Activated effector memory CD4-positive, alpha-beta T cell treated with anti-CD3 and anti-CD28 coated beads, Interleukin-2, amount 50 U/mL, for 16 hours (primary cell): ENCODE measurements at places on chromosomes 12 and 14.

DNA sequence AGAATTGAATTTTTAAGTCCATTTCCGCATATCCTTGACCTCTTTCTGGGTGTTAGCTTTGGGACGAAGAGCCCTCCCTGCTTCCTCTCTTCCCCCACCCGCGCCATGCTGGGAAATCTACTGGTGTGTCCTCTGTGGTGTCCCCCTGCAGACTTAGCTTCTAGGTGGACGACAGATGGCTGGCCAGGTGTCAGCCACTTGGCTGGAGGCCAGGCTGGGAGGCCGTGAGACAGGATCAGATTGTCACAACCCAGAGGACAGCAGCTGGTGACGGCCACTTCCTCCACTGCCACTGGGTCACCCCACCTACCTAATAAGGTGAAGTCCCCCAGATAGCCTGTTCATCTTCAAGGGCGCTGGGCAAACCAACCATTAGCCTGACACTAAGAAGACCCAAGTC lies 13.3 kb upstream of the DTX1 start:
- no peak for DNase-seq

DNA sequence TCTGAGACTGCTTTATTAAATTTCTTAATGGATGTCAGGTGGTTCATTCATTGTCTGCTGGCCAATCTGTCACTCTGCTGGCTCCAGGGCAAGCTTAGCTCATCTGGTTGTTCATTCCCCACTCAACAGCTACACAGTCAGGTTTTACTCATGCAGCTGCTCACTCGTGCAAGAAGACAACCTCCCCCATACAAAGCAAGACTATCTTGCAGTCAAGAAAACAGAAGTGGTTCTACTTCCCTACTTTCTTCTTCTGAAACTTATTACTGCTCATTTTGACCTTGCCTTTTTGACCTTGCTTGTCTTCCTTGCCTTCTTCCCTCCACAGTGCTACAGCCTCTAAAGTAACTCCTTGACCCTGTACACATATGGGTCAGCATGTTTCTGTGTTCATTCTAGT lies 277.9 kb downstream of the SSPN start:
- DNase-seq, result no peak

DNA sequence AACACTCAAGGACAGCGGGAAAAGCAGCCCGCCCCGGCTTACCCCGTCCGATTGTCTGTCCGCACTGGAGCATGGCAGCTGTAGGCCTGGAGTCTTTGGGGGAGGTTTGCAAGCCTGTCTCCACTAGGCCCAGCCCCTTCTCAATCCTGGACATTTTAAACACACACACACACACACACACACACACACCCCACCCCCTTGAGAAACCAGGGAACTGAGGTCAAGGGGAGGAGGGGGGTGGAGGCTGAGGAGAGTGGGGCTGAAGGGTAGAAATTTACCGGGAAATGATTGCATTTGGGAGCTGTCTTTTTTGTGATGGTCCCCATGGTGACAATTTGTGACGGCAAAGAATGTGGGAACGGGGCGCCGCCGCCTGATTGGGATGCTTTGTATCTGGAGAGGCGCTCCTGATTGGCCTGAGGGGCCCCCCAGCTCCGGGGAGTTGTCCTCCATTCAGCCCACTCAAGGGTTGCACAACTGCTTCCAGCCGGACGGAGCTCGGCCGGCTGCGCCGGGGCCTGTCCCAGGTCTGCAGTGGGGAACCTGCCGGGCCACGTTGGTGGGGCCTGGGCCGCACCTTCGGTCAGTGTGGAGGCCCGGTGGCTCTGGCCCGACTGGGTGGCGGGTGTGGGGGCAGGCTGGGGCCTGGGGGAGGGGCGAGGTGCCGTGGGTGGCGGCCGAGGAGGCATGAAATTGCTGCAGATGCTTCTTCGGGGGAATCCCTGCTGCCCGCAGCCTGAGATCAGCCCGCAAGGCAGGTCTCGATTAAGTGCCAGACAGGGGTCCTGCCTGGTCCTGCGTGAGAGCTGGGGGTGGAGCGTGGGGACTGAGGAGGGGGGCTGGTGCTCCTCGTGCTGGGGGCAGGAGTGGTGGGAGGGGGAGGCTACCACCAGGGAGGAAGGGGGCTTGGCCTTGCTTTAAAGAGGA lies at the start of gene FAM181A:
Gene FAM181A (plus strand): TSS at position 472 of the 927 bp plus-strand sequence. CDS start 942 bp downstream, outside the sequence.
- DNase-seq, result no peak

- DNase-seq, result no peak
These were observed 58.0 kb upstream of the CCDC175 start for GRCh38 chr14:59634617-59635016.

DNA sequence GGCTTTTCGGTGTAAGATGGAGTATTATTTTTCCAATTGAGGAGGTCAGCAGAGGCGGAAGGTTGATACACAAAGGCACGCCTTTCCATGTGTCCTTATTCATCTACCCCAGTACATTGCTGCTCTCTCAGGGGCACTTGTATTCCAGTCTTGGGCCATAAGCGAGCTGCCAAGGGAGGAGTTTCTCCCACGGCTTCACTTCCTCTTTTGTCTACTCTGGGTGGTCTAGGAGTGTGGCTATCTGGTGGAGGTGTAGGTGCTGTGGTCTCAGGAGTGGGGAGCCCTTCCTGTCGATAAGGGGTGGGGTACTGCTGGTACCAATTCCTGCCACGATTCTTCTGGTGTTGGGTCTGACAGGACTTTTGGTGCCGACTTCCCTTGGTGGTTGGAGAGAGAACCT lies 73.4 kb downstream of the GAS2L3 start:
- DNase-seq, result no peak

DNA sequence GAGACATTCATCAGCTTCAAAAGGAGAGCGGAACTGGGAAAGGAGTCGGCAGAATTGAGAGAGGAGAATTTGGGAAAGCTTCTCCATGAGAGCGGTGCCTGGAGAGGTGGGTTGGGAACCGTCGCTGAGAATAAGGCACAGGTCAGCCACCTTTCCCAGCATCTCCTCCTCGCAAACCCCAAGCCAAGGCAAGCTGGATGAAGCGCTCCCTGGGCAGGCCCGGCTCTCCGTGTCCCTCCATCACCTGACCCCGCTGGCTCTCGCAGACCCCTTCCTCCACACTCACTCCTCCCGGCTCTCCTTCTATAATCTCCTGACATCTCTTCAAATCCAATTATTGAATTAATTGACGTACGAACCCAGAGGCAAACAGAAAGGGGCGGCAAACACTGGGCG lies 18.9 kb upstream of the ATP5MC2 start:
- no peak for DNase-seq

- DNase-seq, result no peak
These were observed 121.7 kb upstream of the CAND1 start for GRCh38 chr12:67147447-67147846.

- no peak for DNase-seq
These were observed 614.8 kb downstream of the DIO2 start for GRCh38 chr14:79596551-79596950.

DNA sequence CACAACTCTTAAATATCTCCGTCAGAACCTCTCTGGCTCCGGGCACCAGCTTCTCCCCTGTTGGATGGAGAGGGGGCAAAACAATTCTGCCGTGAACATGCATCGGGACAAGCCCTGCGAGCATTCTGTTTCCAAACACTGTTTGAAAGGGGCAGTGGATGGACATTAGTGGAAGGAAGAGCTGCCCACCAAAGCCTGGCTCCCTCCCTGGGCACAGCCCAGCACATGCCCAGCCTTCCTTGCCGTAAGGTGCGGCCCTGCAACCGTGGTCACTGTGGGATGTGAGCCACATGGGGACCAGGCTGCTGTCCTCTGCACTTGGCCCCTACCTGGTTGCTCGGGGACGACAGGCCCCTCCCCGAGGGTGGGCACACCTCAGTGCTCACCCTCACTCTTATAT lies 54.0 kb downstream of the TRAFD1 start:
- DNase-seq, result no peak

DNA sequence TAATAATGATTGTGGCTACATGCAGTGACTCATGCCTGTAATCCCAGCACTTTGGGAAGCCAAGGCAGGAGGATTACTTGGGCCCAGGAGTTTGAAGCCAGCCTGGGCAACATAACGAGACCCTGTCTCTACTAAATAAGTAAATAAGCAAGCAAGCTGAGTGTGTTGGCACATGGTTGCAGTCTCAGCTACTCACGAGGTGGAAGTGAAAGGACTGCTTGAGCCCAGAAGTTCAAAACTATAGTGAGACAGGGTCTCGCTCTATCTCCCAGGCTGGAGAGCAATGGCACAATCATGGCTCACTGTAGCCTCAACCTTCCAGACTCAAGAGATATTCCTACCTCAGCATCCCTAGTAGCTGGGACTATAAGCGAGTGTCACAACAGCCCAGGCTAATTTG lies 64.7 kb downstream of the RPS6KA5 start:
- DNase-seq, result no peak

GRCh38 chr12:53728206-53728605 lies 954 bp upstream of the CALCOCO1 start:
- DNase-seq, result no peak

DNA sequence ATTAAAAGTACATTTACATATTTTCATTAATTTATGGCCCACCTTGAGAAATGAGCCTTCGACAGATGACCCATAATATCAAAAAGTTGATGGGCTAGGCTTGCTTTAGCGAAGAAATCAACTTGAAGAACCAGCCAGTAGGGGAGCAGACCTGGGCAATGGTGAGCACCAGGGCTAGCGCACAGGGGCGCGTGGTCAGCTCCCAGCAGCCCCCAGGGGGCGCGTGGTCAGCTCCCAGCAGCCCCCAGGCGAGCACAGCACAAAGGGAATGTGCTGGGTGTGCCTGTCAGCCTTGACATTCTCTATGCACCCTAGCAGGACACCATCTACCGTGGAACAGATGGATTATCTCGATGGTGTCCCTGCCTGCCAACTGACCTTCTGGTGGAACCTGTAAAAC lies 15.3 kb upstream of the SOX5 start:
- no peak for DNase-seq

DNA sequence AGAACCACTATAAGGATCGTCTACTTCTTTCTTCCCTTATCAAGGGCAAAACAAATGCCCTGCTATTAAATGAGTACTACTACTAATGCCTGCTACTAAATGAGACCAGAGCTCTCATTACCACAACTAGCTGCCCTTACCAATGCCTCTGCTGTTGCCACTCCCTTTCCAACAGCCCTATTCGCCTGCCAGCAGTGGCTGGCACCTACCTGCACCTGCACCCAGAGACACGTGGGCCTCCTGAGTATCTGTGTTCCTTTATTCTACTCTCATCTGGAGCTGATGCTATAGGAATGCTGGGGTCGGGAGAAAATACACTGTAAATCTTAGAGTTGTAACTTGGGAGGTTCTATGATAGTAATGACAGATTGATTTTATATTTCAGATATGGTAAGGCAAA lies 174.7 kb downstream of the SLC2A13 start:
- DNase-seq, result no peak

- no peak for DNase-seq
These were observed 10.2 kb downstream of the SCN8A start for GRCh38 chr12:51601241-51601640.

- DNase-seq, result no peak
These were observed 235.5 kb upstream of the NOS1 start for GRCh38 chr12:117596968-117597367.

DNA sequence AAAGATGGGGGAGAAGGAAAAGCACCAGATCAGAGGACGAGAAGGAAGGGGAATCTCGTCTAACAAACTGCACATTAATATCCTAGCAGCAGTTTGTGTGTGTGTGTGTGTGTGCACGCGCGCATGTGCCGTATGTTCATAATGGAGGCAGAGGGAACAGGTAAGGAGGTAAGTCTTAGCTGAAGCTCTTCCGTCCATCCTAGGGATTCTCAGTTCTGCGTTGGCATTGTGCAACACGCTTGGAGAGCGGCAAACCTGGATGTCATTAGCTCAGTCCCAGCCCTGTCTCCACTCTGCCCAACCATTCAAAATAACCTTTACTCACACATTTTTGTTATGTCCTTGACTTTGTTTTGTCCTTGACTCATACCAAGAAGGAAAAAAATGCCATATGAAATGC lies 1.6 kb upstream of the C1R start:
- peak; percentile 34 for DNase-seq

GRCh38 chr12:111247083-111247783 lies 121.7 kb downstream of the PHETA1 start:
- no peak for DNase-seq

- no peak for DNase-seq
These were observed 1.9 kb downstream of the ARHGDIB start for GRCh38 chr12:14959463-14959862.

GRCh38 chr14:82776958-82777357 lies 1243.3 kb upstream of the SEL1L start:
- DNase-seq, result no peak

DNA sequence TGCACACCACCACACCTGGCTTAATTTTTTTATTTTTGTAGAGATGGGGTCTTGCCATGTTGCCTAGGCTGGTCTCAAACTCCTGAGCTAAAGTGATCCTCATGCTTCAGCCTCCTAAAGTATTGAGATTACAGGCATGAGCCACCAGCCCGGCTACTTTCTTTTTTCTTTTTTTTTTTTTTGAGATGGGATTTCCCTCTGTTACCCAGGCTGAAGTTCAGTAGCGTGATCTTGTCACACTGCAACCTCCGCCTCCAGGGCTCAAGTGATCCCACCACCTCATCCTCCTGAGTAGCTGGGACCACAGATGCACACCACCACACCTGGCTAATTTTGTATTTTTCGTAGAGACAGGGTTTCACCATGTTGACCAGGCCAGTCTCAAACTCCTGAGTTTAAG lies 51.1 kb downstream of the LIMA1 start:
- DNase-seq, result no peak

GRCh38 chr12:168763-169525 lies 45.0 kb downstream of the SLC6A12 start:
- no peak for DNase-seq

DNA sequence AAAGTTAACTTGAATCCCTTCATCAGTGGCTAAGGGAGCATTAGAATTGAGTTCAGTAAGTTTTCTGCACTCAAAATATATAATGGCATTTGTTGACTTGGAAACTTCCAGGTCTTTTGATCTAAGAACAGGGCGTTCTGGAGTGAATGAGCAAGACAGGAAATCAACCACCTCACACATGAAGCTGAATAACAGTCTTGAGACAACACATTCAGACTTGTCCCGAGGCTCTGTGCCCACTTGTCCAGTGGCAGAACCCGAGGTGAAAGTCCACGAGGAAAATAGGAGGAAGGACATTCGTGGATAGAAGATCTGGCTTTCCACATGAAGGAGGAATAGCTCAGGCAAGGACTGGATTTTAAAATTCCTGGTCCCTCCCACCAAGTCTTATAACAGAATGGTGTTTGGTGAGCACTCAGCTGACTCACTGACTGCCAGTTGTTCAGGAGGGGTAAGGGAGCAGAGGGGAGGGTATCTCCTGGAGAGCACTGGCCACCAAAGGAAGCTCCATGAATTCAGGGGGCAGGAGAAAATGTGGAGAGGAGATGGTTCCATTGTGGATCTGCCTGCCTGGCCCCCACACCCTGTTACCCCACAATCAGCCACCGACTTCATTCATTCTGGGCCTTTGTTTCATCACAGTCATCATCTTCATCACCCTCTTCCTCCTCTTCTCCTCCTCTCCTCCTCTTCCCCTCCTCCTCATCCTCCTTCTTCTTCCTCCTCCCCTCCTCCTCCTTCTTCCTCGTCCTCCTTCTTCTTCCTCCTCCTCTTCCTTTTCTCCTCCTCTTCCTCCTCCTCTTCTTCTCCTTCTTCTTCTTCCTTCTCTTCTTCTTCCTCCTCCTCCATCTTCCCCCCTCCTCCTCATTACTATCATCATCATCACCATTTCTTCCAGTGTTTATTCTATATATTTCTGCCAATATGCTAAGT lies 620.1 kb downstream of the MED13L start:
- no peak for DNase-seq
